Fibroblast of villous mesenchyme (primary cell): ENCODE measurements at places on chromosomes 13 and 19. TPM values are rescaled to one million over a fixed set of nuclear protein-coding genes. Genes with fewer than 3 reads are reported as not detected.

Gene KCNC3
- total RNA-seq = not detected in 2 replicates

Gene ZNF738
- total RNA-seq = 5.2 and 9.1 TPM in 2 replicates

Gene ZNF816
- 4.5 and 11.7 TPM in 2 replicates for total RNA-seq

Gene LTBP4
- total RNA-seq = 18.4 and 21.2 TPM in 2 replicates

Gene N4BP2L1
- 1.3 and 1.7 TPM in 2 replicates for total RNA-seq

Gene SBK2
- total RNA-seq = not detected in 2 replicates

Gene RNF113B
- not detected in 2 replicates for total RNA-seq

Gene CDC37
- total RNA-seq = 140 and 164 TPM in 2 replicates

Gene NCCRP1
- not detected in 2 replicates for total RNA-seq

Gene CFAP97D2
- not detected in 2 replicates for total RNA-seq
